ENCODE measurements at places on chromosomes 2 and 18.

GRCh38 chr2:102238778-102239177, 52.0 kb downstream of the IL1RL2 start:
- no peak for DNase-seq

DNA sequence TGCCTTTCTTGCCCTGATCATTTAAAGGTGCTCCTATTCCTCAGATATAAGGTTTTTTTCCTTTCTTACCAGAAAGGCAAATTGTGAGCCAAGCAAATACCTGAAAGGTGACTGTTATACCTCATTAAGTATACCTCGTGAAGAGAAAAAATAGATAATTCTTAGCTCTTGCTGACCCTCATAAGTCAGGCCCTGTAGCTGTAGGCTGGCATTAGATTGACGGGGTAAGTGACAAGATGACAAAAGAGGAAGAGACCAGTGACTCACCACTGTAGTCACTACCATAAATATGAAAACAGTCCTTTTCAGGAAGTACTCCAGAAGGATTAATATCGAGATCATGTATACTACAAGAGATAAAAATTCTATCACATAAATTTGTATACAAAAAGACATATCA, 104.6 kb downstream of the PTPN4 start:
- DNase-seq, result no peak

GRCh38 chr2:65714866-65715265, 282.5 kb upstream of the SPRED2 start:
- no peak for DNase-seq

- no peak for DNase-seq
These were observed 127.9 kb downstream of the ZNF532 start for GRCh38 chr18:58992301-58993231.

- DNase-seq, result no peak
These were observed 411.6 kb upstream of the NRP2 start for GRCh38 chr2:205270689-205271088.

DNA sequence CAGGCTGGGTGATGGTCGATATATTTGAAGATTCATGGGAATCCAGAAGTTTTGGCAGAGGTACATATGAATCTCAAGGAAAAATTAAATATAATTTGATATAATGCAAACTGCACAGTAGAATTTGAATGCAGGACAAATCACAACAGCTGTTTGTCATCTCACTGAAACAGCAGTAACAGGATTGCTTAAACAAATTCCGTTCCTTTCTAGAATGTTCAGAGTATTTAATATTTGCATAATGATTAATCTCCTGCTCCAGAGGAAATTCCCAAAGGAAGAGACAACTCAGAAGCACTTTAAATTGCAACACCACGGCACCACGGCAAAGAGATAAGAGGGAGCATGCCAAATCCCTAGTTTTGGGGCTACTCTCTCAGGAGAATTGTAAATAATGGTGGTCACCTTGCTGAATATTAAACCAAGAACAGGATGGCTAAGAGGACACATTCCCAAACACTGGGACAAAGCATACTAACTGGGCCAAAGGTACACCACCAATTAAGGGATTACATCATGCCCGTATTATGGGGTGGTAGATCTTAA, 67.8 kb upstream of the MAP4K3 start:
- no peak for DNase-seq

DNA sequence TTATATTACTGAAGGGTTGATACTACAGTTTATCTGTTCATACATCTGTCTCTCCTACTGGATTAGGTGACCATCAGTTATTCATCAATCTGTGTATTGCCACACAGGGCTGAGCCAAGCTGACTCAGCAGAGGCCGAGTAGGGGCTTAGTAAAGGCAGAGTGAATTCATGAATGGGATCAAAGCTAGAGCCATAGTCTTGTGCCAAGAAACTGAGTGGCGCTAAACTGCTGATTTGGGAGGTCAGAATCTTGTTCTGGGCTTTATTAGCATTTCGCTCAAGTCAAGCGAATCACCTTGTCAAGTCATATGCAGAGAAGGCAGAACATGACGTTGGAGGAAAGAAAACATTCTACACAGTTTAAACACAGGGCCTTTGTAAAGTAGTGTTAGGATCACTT, 34.1 kb downstream of the SOCS6 start:
- no peak for DNase-seq

DNA sequence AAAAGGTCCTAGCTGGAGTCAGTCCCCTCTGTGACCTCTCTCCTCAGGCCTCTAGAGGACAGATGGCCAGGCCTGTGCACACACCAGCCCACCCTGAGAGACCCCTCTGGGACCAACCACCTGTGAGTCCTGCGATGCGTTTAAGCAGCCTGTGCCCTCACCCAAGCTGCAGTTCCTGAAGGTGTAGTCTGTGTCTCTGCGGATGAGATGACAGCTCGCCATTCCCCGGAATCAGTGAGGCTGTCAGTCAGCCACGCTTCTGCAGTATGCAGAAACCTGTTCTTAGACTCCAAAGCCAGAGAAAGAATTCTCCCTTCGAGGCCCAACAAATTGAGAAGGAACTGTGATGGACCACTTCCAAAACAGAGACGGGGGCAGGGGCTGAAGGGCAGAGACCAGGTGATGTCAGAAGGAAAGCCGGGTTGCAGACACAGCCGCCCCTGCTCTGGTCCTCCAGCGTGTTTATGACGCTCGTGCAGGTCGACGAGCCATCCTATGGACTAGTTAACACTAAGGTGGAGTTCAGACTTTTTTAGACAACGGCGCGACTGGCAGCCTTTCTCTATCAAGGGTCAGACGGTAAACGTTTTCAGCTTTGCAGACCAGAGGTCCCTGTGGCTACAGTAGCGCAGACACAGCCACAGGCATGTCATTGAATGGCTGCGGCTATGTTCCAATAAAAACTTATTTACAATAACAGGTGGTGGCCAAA, 10.2 kb downstream of the MTERF4 start:
- DNase-seq, result no peak

GRCh38 chr2:40760071-40760666, 308.3 kb upstream of the SLC8A1 start:
- no peak for DNase-seq

All from stimulated activated CD4-positive, alpha-beta T cell treated with anti-CD3 and anti-CD28 coated beads, Interleukin-15, amount 100 ng/mL, for 48 hours (primary cell).